Retina (tissue), 1 donor: ENCODE measurements at places on chromosomes 3 and 15.

- DNase-seq, result no peak
Observed at GRCh38 chr3:157220211-157220610, 60.3 kb upstream of the CCNL1 start.

DNA sequence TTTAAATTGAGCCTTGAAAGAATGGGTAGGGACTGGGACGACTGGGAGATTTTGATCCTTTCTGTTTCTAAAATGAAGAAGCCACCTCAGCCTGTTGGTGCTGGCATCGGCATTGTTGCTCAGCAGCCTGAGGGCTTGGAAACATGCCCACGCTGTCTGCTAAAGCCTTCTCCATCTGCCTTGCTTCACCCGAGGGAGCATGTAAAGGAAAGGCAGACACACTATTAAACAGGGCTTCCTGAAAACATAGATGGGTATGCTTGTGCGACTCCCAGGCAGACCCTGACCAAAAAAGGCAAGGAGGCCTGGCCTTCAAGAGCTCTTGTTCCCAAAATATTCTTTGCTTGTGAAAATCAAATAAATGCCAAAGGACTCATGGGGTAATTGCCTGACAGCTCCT lies 84.2 kb upstream of the SLC4A7 start:
- DNase-seq, result no peak

GRCh38 chr3:155185631-155186071 lies 105.5 kb downstream of the MME start:
- no peak for DNase-seq

DNA sequence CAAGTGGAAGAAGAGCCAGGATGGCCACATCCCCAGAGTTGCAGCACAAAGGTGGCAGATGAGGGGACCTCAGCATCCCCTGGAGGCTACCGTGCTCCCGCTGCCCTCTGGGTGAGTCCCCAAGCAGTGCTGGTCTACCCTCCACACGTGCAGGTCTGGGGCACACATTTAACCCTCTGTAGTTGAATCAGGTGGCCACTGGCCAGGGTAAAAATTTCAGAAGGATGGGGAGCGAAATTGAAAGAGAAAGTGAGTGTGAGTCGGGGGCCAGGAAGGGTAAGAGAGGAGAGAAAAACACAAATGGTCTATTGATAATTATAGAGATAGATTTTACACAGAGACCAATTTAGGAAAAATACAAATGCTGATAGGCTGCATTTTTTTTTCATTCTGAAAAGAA lies 139.5 kb upstream of the EIF1B start:
- no peak for DNase-seq

DNA sequence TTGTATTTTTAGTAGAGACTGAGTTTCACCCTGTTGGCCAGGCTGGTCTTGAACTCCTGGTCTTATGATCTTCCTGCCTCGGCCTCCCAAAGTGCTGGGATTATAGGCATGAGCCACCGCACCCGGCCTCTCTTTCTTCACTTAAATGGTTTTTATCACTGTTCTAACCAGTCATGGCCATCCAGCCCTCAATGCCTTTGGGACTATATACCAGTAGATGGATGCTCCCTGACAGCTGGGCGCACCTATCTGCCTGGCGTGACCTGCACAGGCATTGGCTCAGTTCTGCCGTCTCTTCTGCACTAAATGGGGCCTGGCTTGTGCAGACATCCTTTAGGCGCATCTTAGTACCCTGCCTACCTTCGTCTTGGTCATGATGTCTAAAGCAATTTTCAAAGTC lies 233.4 kb downstream of the ADAMTS17 start:
- no peak for DNase-seq

GRCh38 chr15:35557544-35557943 lies 11.6 kb upstream of the DPH6 start:
- no peak for DNase-seq

DNA sequence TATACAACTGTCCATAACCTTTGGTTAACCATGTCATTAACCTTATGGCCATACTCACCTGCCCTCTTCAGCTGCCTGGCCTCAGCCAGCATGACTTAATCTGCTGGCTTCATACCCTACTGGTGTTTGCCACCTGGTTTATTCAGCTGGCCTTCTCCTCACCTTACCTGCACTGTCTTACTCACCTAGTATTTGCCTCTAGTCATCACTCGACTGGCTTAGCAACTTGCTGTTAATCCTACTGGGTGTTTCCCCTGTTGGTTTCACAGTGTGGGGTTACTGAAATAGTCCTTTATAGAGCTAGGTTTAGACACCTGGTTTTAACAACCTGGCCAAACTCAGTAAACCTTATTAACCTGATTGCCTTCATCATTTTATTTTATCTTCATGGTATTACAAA lies 96.4 kb downstream of the IL12A start:
- DNase-seq, result no peak

- DNase-seq, result no peak
Observed at GRCh38 chr15:31840849-31841476, 189.4 kb upstream of the CHRNA7 start.

GRCh38 chr3:13092621-13093617 lies 19.7 kb upstream of the IQSEC1 start:
- DNase-seq, result no peak

DNA sequence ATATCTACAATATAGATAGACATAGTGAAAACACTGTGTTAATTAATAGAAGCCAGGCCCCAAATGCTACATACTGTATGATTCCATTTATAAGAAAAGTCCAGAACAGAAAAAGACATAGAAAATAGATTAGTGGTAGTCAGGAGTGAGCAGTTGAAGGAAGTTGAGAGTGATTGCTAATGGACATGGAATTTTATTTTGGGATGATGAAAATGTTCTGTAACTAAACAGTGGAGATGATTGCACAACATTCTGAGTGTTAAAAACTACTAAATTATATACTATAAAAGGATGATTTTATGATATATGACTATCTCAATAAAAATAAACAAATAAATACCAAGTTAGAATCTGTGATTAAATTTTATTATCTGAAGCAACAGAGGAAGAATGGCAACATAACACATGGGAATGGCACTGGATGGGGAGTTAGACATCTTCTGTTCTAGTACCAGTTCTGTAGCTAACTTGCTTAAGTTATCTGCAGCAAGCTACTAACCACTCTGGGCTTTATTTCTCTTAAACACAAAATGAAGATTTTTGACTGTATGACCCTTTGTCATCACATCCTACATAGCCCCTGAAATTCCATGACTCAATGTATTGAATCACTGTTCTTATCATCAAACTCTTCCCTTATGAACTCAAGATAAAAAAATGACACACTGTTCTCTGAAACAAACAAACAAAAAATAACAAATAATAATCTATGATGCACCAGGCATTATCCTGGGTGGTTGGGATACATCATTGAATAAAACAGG lies 612.7 kb downstream of the TBL1XR1 start:
- DNase-seq, result no peak

DNA sequence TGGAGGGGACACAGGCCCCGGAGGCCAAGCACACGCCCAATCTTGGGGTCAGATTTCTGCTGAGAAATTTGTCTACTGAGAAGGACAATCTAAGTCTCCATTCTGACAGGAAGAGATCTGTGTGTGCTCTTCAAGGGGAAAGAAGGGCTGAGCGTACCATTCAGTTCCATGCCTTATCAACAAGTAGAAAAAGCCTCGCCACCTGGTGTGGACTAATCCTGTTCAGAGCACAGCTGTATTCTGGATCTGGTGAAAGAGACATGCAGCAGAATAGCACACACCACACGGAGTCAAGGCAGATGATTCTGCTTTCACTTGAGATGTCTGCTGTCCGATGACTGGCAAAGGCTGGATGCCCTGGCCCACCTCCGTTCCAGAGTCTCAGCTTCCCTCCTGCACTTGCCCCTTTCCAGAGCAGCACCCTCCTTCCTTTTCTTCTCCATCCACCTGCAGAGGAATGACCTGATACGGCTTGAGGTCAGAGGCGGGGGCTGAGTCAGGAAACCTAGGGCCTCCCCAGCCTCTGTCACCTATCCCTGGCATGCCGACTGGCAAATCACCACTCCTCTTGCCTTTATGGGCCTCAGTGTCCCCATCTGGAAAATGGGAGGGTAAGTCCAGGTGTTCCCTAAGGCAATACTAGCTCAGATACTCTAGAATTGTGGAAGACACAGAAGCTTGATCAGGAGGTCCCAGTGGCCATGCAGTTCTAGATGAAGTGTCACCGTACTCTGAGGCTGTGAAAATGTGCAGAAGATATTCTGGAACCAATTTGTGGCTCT lies 36.9 kb upstream of the CTSH start:
- no peak for DNase-seq

GRCh38 chr15:93340406-93340805 lies 251.4 kb upstream of the RGMA start:
- no peak for DNase-seq

- no peak for DNase-seq
Observed at GRCh38 chr15:75723171-75723846, 10.7 kb upstream of the CSPG4 start.

GRCh38 chr3:54970895-54971294 lies 43.0 kb upstream of the LRTM1 start:
- no peak for DNase-seq

- no peak for DNase-seq
Observed at GRCh38 chr15:71683411-71684274, 126.7 kb upstream of the NR2E3 start.

- DNase-seq, result no peak
Observed at GRCh38 chr3:52030714-52031310, 25.6 kb downstream of the DUSP7 start.

GRCh38 chr3:196894557-196895295 lies 27.0 kb downstream of the SENP5 start:
- no peak for DNase-seq

DNA sequence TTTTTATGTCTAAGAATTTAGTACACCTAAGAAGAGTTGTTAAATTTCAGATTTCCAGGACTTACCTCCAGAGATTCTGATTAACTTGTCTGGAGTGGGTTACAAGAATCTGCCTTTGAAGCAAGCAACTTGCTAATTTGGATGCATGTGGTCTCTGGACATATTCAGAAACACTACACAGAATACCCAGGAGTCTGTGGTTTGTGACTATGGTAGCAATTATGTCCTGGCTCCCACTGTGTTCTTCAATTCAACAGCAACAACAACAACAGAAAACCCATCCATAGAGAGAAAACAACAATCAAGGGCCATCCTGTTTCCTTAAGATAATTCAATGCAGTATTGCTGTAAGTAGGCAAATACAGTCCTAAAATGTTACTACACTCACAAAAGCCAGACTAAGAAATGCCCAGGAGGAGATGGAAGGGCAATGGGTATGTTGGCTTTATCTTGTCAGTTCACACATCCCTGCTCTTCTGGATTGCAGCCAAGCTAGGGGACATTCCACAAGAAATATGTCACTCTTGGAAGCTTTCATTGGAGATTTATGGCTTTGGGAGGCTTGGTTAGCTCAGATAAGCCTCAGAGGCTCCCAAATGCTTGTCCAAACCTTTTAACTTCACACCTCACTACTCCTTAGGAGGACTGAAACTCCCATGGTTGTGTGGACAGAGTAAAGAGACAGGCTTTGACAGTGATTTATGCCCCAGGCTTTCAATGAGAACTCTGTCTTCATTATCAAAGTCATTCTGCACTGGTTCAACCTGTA lies 99.4 kb upstream of the MRPL3 start:
- peak; percentile 14 for DNase-seq

GRCh38 chr15:42033214-42033873 lies 12.5 kb upstream of the PLA2G4E start:
- DNase-seq, result no peak

DNA sequence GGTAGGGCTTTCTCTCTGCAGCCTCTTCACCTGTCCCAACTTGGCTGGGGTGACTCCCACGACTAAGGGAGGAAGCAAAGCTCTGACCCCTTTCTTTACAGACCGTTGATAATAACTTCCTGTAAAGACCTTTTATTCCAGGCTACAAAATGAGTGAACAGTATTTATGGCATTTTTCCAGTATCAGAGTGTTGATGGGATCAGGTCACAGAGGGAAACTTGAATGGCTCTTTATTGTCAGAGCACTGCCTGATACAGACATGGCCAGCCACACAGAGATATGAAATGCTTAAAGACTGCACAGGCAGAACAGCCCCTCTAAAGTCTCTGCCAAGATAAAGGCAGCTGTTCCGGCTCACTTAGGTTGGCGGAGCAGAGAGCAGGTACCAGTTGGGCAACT lies 1033.9 kb upstream of the NR2F2 start:
- no peak for DNase-seq

GRCh38 chr3:65963787-65964677 lies 74.7 kb downstream of the MAGI1 start:
- DNase-seq, result no peak

- DNase-seq, result no peak
Observed at GRCh38 chr3:183975981-183976662, 41.6 kb downstream of the ABCC5 start.
